ENCODE measurements at places on chromosomes 3 and 15.

DNA sequence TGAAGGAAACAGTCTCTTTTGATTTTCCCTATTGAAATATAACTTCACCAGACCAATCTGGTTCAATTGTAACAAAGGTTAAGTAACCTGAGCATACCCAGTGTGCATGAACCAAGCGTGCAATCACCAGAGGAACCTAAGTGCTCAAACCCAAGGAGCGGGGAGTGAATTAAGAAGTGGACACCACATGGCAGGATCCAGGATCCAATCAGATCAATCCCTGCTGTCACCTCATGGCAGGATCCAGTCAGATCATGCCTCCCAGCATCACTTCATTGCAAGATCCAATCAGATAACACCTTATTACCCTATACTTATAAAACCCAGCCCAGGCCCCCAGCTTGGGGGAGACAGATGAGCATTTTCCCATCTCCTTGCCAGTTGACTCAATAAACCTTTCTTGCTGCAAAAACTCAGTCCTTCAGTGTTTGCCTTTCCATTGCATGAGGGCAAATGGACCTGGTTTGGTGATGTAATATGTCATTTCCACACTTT lies 38.9 kb upstream of the RNU6-1 start:
- DNase-seq = no peak

GRCh38 chr3:151426341-151426657 lies 34.6 kb downstream of the IGSF10 start:
- DNase-seq = no peak

DNA sequence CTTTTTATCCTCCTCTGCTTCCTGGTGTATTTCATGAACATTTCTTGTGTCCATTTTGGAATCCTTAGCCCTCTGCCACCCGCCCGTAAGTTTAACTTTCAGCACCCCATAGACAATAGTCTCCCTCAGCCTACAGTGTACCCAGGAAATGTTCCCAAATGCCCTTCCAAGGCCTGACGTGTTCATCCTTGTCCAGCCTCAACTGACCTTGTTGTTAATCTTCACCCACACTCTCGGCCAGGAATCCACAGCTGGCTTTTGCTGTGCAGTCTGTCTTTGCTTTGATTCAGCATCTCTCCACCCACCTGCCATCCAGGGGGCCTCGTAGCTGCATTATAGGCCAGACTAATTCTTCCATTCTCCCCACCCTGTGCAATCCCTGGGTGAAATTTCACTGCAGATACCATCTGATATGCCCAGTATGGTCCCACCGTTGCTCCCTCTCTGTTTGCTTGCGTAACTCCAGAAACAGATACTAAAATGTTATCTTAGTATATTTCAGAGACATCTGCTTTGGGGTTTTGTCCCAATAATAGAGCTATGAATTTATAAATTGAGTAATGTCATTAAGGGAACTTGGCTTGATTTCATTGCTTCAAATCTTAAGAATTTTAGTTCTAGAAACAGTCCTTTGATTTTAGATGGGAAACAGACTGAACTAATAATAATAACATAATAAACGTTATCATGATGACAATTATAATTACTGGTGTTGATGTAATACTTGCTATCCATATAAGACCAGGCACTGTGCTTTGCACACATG lies 16.6 kb downstream of the GUCA1C start:
- DNase-seq = no peak

DNA sequence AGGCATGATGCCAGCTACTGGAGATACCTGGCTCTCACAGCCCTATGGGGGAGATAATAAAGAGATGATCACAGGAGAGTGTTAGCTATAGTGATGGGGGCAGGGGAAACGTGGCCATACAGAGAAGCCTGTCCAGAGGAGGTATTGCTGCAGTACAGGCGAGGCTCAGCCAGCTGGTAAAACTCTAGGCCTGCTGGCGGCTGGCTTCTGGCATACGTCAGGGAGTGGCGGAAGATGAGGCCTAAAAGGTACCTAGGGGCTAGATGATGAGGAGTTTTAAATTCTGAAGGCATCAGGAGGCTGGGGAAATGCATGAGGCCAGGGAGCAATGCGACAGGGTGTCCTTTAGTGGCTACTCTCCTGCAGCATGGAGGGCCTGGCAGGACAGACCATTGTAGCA lies 110.7 kb downstream of the EEFSEC start:
- no peak for DNase-seq

DNA sequence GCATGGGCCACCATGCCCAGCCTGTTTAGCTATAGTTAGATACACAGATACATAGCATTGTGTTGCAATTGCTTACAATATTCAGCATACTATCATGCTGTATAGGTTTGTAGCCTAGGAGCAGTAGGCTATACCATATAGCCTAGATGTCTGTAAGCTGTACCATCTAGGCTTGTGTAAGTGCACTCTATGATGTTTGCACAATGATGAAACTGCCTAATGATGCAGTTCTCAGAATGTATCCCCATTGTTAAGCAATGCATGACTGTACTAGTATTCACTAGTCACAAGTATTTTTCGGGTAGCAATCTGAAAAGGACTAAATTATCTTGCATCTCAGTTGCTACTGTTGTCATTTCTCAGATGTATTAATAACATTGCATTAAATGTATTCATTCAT lies 16.0 kb downstream of the PIGB start:
- DNase-seq = no peak

GRCh38 chr3:197499427-197499826 lies 56.3 kb downstream of the BDH1 start:
- no peak for DNase-seq

DNA sequence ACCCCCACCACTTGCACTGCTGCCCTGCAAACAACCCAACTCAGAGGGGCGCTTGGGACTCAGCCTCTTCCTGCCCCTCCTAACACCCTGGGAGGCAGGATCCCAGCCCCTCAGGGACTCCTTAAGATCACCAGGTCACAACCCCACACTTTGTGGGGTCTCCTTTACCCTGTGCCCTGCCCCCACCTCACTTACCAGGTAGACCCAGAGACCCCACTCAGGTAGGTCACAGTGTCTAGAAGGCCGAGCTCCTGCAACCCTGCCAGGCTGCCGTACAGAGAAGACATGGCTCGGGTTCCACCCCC lies 9.1 kb downstream of the PLA2G4F start:
- DNase-seq = no peak

GRCh38 chr3:30324587-30324986 lies 281.8 kb upstream of the TGFBR2 start:
- no peak for DNase-seq

GRCh38 chr3:30642849-30643361 lies 36.5 kb downstream of the TGFBR2 start:
- no peak for DNase-seq

DNA sequence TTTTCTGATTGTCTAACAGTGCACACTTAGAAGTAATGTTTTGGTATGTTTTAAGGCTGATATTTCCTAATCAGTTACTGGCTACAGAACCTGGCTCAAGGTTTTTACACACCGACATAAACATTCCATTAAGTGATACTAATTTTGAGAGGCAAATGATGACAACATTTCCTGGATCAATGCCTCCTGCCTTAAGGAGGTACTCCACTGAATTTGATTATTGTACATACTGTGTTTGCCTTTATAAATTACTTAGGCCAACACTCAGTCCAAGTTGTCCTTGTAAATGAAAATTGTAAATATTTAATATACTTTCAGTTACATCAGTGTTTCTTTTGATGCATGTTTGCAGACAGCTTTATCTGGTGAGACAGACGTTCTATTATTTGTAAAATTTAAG lies 24.2 kb upstream of the LXN start:
- DNase-seq = no peak

- no peak for DNase-seq
These were observed 17.6 kb upstream of the SRPRB start for GRCh38 chr3:133788024-133788423.

Measured in NCI-H2081 treated with DMSO at 0.1 percent for 48 hours (cell line).